ENCODE measurements at places on chromosomes 3 and 15. TPM values are rescaled to one million over a fixed set of nuclear protein-coding genes. Genes with fewer than 3 reads are reported as not detected.

DNA sequence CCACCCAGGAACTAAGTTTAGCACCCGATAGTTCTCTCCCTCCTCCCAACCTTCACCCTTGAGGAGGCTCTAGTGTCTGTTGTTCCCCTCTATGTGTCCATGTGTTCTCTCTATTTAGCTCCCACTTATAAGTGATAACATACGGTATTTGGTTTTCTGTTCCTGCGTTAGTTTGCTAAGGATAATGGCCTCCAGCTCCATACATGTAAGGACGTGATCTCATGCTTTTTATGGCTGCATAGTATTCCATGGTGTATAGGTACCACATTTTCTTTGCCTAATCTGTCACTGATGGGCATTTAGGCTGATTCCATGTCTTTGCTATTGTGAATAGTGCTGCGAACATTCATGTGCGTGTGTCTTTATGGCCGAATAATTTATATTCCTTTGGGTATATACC is 66.9 kb upstream of the TRA2B start:
- H3K27ac ChIP-seq: no peak overlapping the region
- H3K4me3 ChIP-seq: no peak overlapping the region
- no peaks in the 10 kb centered on the region for H3K4me1 ChIP-seq

The ZNF660 gene
- 3.3 TPM for total RNA-seq

The MGLL gene
- total RNA-seq: not detected

DNA sequence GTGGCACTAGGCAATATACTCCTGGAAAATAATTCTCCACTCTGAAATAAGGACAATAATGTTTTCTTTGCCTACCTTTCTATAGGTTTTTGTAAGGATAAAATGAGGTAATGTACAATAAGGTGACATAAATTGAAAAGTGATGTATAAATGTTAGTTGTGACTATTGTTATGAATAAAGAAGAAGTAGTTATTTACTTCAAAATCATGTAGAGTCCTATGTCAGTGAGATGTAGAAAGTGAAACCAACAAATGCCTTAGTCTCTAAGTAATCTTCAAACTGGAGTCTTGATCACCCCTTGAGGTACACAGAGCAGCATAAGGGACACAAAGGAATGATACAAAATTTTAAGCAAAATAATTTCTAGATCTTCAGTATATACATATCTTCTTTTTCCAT is 60.3 kb upstream of the TP63 start:
- no peak overlapping the region for H3K4me3 ChIP-seq
- H3K36me3 ChIP-seq: no peaks in the 10 kb centered on the region
- H3K27me3 ChIP-seq: no peaks in the 10 kb centered on the region
- H3K27ac ChIP-seq: no peak overlapping the region
- H3K4me1 ChIP-seq: no peaks in the 10 kb centered on the region

DNA sequence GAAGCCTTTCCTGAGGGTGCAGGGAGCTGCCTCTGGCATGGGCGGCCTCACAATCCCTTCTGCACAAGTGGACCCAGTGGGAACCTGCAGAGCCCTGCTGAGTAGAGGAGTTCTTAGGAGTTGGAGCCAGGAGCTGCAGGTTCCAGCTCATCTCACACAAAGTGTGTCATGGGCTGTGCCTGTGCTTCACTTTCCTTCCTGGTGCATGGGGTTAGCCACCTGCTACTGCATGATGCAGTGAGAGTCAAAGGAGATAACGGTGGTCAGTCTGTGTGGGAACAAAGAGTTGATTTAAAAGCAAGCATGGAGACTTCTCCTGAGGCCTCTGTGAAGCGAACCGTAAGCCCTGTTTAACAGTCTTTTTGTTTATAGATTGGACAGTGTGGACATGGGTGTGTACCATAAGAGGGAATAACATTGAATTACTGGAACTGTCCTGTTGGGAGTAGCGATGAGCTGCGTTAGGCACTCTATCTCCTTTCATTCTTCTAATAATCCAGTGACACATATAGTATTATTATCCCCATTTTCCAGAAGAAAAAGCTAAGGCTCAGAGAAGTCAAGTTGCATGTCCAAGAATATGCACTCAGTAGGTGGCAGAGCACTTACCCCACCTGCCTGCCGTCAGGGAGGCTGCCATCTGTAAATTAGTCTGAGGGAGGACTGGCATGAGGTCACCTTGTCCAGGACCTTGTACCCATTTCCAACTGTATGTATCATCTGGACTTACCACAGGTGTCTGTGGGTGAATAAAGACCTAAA is 68.7 kb upstream of the PRR23C start:
- no peaks in the 10 kb centered on the region for H3K4me1 ChIP-seq
- H3K27ac ChIP-seq: no peak overlapping the region
- no peak for DNase-seq
- H3K36me3 ChIP-seq: no peaks in the 10 kb centered on the region
- peaks cover 11% of the 10 kb centered on the region for H3K27me3 ChIP-seq

The PIF1 gene
- 8.3 TPM for total RNA-seq

GRCh38 chr3:191387441-191388077 is 57.2 kb upstream of the UTS2B start:
- H3K27ac ChIP-seq: no peak overlapping the region
- DNase-seq: no peak
- no peaks in the 10 kb centered on the region for H3K27me3 ChIP-seq
- H3K4me1 ChIP-seq: no peaks in the 10 kb centered on the region
- no peak overlapping the region for H3K4me3 ChIP-seq

- H3K27ac ChIP-seq: no peak overlapping the region
- H3K4me1 ChIP-seq: no peaks in the 10 kb centered on the region
- H3K27me3 ChIP-seq: no peaks in the 10 kb centered on the region
- no peak overlapping the region for H3K4me3 ChIP-seq
- H3K36me3 ChIP-seq: no peaks in the 10 kb centered on the region
Observed at GRCh38 chr3:125965505-125965904, 3.5 kb upstream of the ROPN1B start.

The PLCL2 gene
- total RNA-seq: not detected

The CYP11A1 gene
- total RNA-seq: 0.66 TPM

DNA sequence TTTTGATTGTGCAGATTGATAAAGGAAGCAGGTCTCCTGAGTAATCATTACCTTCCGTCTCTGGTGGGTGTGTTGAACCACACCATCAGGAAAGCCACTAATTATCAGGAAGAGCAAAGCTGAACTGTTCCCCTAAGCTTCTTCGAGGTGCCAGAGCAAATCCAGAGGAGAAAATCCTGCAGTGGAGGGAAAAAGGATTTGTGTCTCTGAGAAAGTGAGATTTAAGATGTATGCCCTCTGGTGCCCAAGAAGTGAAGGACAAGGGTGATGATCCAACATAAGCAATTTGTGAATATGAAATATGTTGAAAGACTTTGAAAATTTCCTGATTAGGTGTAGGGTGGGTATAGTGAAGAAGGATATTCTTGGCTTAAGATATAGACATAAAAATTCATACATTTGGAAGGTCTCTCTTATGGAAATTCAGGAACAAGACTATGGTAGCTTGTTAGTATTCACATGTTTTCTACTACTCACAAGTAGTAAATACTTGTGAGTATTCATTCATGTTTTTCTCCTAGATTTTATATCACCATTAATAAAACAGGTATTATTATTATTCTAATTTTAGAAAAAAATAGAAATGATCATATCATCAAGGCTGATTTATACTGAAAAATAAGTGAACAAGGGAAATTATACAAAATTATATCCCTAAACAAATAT is 34.8 kb downstream of the COMMD2 start:
- H3K27me3 ChIP-seq: no peaks in the 10 kb centered on the region
- H3K4me1 ChIP-seq: peaks cover 27% of the 10 kb centered on the region
- H3K36me3 ChIP-seq: no peaks in the 10 kb centered on the region

DNA sequence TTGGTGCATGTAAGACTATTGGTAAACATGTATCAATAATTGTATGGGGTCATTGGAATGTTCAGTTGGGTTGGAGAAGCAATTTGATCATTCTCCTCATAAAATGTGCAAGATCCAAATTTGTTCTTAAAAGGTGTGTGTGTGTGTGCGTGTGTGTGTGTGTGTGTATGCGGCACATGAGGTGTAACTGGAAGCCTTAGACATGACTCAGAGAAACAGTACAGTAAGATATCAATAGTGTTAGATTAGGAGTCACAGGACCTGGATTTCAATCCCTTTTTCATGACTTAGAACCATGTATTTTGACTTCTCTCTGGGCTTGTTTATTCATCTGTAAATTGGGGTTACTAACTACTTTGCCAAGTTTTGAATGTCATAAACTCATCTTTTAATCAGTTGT is 38.3 kb downstream of the RSRC1 start:
- no peaks in the 10 kb centered on the region for H3K27me3 ChIP-seq
- H3K27ac ChIP-seq: no peak overlapping the region
- no peak for DNase-seq

The TERC gene
- 8.4 TPM for total RNA-seq

GRCh38 chr3:85342915-85343314 is 384.1 kb downstream of the CADM2 start:
- DNase-seq: peak; percentile 3
- no peak overlapping the region for H3K4me3 ChIP-seq
- H3K4me1 ChIP-seq: no peaks in the 10 kb centered on the region

DNA sequence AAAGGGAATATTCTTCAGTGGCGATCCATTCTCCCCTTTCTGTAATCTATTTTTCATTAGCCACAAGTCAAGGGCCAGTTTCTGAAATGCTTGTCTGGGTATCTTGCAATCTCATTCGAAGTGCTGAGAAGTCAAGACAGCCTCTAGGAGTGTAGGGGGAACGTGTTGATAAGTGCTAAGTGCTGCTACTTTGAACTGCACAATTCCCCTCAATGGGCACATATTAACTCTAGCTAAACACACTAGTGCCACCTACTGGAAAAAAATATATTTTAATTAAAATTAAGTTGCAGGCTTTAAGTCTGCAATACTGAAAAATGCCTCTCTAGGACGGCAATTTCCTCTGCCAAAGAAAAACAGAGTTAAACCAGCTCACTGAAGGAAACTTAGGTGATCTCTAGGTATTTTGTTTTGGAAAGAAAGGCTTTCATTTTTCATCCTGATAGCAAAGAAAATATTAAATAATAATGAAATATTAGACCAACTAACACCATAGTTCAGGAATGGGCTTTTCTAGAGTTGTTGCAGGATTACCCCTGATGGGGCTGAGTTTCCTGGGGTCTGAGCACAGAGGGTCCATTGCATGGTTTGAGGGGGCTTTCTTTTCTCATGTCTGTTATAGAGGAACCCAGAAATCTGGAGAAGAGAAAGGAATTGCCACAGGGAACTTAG is 181.9 kb upstream of the KBTBD8 start:
- H3K27me3 ChIP-seq: no peaks in the 10 kb centered on the region
- no peak overlapping the region for H3K27ac ChIP-seq
- H3K36me3 ChIP-seq: no peaks in the 10 kb centered on the region
- DNase-seq: peak; percentile 36
- H3K4me1 ChIP-seq: peaks cover 23% of the 10 kb centered on the region
- no peak overlapping the region for H3K4me3 ChIP-seq

DNA sequence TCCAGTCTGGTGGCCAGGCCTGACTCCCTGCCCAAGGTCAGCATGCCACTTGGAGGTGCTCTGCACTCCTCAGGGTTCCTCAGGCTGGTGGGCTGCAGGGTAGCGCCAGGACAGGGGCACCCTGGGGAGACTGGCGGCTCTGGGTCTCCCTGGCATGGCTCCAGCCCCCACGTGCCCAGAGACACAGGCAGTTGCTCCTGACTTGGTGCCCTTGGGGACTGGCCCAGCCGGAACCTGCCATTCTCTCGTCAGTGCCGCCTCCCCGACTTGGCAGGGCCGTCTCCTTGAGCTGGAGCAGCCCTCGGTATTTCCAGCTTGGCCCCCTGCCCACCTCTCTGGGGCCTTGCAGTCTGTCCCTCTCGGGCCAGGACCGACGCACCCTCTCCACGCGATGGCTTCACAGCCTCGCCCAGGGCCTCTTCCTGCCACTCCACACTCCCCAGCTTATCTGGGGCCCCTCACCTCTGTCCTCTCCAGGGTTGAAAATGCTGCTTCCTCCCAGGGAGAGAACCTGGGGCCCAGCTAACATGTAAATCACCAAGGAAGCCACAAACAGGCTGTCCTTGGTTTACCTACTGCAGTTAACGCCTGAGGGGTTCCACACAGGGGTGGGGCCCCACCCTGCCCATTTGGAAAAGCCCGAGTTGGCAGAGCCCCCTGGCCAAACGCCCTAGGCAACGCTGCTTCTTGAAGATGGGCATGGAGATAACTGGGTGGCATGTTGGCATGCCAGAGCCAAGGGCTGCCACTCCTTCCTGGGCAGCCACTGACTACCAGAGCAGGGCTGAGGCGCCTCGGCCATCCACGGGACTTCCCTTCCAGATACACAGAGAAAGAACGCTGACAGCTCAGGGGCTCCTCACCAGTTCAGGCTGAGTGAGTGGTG is 61.4 kb downstream of the SMAD6 start:
- DNase-seq: no peak
- no peaks in the 10 kb centered on the region for H3K36me3 ChIP-seq
- H3K27me3 ChIP-seq: no peaks in the 10 kb centered on the region
- no peak overlapping the region for H3K27ac ChIP-seq
- H3K4me1 ChIP-seq: peaks cover 78% of the 10 kb centered on the region

DNA sequence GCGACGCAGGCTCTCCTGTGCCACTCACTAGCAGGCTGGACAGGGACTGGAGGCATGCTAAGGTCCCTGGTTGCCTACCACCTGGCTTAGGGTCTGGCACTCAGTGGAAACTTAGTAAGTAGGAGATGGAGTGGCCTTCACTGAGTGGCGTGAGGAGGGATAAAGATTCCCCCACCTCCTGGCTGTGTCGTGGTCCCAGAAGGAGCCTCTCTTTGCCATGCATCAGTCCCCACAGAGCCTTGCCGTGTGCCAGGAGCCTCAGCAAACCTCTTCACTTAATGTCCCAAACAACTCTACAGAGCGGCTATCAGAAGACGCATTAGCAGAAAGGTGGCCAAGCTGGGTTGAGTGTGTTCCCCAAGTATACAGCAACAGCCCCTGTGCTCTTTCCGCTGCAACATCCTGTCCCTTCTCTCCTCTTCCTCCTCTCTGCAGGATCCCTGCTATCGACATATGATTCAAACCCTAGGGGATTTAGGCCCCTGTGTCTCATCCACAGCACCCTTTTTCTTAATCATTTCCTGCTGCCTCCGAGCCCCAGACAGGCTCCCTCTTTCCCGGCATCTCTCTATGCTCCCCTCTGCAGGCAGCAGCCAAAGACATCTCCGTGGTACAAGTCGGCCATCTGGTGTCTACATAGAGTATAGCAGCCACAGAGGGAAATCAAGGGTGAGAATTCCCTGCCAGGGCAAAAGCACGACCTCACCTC is 66.7 kb downstream of the SLC6A1 start:
- peak; percentile 39 for DNase-seq
- H3K27ac ChIP-seq: no peak overlapping the region
- H3K4me1 ChIP-seq: no peaks in the 10 kb centered on the region
- H3K36me3 ChIP-seq: no peaks in the 10 kb centered on the region
- H3K4me3 ChIP-seq: no peak overlapping the region

DNA sequence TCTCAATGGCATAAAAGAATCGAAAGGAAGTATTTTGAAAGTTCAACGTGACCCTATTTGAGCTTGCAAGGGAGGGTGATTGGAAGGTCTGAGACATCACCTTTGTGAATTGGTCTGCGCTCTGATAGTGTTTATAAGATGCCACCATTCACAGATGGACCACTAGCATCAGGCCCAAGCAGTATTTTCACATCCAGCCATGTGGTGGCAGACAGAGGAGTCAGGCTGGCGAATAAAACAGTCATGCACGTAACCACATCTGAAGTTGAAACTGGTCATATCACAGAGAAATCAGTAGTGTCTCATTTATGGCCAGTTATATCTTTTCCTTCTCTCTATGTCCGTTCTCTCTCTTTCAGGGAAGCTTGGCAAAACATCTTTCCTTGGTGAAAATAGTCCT is 170.1 kb upstream of the ONECUT1 start:
- DNase-seq: no peak

- H3K4me1 ChIP-seq: no peaks in the 10 kb centered on the region
- H3K27ac ChIP-seq: no peak overlapping the region
- no peak for DNase-seq
- H3K36me3 ChIP-seq: no peaks in the 10 kb centered on the region
Observed at GRCh38 chr3:22659651-22660475, 543.3 kb upstream of the UBE2E2 start.
